ENCODE measurements at places on chromosomes 3 and 15.

DNA sequence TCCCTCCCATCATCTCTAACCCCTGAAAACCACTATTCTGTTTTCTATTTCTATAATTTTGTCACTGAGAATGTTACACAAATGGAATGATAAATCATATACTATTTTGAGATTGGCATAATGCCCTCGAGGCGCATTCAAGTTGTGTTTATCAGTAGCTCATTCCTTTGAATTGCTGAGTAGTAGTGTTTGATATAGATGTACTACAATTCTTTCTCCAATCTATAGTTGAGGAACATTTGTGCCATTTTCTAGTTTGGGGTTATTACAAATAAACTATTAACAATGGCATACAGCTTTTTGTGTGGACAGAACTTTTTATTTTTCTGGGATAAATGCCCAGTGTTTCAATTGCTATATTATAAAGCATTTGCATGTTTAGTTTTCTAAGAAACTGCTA is 86.0 kb downstream of the CCR1 start:
- DNase-seq, result no peak

- DNase-seq, result peak; percentile 63
Measured at GRCh38 chr3:149174901-149175300, 45.5 kb downstream of the HPS3 start.

DNA sequence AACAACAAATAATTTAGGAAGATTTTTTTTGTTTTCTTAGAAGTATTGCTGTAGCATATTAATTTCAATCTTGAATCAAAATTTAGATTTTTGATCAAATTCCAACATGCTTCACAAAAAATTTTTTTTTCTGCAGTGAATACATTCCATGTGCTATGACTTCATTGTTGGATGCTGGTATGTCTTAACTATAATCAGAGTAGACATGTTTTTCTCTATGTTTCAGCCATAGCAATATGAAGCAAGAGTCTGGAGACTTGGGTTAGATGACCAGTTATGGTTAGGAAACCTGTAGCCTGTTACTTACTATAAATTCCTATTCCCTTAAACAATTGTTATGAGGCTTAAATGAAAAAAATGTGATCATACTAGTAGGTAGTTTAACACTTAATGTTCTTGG is 176.1 kb upstream of the CHL1 start:
- no peak for DNase-seq

DNA sequence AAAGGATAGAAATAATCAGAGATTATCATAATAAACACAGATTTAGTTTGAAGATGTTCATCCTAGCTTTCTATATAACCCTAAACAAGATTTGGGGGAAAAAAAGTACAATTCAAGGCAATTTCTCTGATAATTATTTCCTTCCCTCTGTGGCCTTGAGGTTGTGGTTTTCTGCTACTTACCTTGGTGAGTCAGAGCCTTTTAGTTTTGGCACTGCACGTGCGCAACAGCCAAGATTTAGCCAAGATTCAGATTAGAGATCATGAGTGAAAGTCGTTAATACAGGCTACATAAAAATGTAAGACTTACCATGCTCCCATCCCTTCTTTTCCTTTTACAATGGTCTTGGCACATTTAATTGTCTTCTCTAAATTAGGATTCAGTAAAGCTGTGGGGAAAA is 6.7 kb downstream of the LYZL4 start:
- no peak for DNase-seq

DNA sequence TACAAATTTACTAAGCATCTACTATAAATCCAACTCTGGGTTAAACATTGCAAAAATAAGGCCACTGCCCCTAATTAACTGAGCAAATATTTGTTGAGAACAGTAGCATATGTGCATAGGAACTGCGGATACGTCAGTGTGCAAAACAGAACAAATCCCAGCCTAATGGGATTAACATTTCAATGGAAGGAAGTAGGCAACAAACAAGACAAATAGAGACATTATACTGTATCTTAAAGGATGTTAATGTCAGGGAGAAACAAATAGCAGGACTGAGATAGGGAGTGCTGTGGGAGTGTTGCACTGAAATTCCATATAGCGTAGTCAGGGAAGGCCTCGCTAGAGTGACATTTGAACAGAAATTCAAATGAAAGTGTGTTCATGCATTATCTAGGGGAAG is 89.7 kb upstream of the KCNAB1 start:
- no peak for DNase-seq

GRCh38 chr3:11650391-11650790 is 6.7 kb upstream of the VGLL4 start:
- DNase-seq, result no peak

DNA sequence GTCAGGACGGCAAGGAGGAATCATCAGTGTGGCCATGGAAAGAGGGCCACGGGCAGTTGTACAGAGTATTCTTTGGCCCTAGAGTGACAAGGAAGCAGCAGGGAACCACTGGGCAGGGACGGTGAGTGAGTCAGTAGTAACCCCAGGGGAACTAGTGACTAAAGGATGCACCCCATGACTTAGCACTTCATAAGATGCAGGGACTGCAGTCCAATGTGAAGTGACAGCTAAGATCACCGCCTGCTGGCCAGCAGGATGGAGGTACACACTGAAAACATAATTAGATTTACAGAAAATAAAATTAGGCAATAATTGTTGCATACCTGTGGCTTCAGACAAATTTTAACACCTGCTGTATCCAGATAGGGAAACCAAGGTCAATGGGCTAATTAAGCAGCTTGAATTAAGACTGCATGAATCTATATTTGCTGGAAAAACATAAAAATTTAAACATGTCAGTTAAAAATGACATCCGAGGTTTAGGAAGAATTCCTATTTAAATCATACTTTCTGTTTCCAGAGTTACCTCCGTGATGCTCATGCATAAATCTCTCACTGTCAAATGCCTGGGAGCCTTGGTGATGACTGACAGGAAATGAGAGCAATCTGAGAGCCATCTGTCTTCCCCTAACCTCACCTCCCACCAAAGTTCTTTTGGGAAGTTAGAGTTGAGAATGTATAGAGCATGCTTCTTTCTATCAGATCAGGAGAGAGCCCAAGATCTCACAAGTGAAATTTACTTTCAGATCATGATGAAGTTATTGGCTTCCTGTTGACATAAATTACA is 56.5 kb downstream of the DCLK3 start:
- peak; percentile 56 for DNase-seq

- DNase-seq, result peak; percentile 46
Measured at GRCh38 chr3:53161820-53162671, 1.0 kb downstream of the PRKCD start.

DNA sequence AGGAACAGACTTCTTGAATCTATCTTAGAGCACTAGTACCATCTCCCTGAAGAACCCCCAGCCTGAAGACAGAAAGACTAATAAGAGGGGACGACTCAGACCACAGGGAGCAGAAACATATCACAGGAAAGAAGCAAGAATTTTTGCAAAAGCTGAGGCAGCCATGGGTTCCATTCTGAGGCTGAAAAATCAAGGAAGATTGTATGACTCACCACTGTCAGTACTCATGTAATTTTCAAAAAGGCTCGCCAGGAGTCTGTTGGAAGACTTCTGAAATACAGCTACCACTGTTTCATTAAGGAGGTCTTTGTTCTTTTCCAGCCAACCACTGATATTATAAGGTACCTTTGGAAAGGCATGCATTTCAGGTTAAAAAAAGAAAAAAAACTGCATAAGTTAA is 47.5 kb downstream of the MYH15 start:
- no peak for DNase-seq

- DNase-seq, result peak; percentile 53
Measured at GRCh38 chr3:189900578-189900977, 220.1 kb downstream of the P3H2 start.

DNA sequence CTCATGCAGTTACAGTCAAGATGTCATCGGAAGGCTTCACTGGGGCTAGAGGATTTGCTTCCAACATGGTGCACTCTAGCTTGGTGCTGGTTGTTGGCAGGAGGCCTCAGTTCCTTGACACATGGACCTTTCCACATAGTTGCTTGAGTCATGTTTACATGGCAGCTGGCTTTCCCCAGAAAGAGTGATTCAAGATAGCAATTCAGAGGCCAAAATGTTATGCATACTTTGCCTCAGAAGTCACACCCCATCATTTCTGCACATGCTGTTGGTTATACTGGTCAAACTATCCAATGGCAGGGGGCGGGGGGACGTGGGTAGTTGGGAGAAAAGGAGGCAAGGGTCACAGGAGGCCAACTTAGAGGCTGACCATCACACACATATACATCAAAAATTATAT is 58.7 kb downstream of the FOXB1 start:
- no peak for DNase-seq

All from MV-4-11 (cell line).